ENCODE measurements at places on chromosomes 16 and 17.
A peak's percentile ranks its signal among the peaks of the same experiment; 100 is the strongest.

DNA sequence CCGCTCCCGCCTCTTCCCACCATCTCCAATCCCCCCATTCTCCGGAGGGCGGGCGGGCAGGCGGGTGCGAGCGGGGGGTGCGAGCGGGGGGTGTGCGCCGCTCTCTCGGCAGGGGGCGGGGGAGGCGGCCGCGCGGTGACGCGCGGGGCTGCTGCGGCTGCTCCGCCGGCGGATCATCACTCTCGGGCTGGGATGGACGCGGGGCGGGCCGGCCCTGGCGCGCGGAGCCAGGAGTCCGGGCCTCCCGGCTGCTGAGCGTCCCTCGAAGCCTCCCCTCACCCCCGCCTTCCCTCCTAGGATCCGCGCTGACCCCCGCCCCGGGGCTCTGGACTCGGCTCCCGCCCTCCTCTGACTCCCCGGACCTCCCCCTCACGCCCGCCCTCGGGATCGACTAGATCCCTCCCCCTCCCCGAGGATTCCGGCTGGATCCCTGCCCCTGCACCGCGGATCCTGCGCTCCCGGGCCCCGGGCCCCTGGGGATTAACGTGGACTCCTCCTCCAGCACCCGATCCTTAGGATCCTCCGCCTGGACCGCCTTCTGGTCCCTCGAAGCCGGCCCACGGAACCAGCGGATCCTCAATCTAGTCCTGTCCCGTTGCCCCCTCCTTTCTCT, 946 bp upstream of the TMEM256 start:
- DNase-seq, result peak; percentile 40

DNA sequence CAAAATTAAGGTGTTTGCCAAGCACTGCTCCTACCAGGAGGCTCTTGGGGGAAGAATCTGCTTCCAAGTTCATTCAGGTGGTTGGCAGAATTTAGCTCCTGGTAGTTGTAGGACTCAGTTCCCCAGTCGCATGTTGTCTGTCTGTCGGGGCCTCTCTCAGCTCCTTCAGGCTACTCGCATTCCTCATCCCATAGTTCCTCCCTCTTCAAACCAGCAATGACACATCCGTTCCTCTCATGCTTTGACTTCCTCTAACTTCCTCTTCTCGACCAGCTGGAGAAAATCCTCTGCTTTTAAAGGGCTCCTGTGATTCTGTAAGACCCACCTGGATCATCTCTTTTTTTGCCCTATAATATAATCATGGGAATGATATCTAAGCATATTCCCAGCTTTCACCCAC, 108.1 kb downstream of the PMP22 start:
- DNase-seq, result peak; percentile 33

DNA sequence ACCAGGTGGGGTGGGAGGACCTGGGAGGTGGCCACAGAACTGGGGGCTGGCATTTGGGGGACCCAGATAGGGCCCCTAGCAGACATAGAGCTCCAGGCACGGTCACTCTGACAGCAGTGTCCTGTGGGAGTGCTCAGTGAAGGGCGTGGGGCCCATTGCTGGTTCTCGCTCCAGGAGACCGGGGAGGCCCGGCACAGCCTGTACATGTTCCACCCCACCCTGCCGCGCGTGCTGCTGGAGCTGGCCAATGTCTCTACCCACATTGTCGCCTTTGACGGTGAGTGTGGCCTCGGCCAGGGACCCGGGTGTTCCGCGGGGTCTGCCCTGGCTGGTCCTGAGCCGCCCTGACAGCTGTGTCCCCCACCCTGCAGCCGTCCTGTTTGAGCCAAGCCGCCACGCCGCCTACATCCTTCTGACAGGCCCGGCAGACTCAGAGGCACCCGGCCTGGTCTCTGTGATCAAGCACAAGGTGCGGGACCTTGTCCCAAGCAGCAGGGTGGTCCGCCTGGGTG, 11.2 kb downstream of the RGS11 start:
- no peak for DNase-seq

GRCh38 chr17:74020522-74020921, 183.0 kb upstream of the RPL38 start:
- DNase-seq, result no peak

DNA sequence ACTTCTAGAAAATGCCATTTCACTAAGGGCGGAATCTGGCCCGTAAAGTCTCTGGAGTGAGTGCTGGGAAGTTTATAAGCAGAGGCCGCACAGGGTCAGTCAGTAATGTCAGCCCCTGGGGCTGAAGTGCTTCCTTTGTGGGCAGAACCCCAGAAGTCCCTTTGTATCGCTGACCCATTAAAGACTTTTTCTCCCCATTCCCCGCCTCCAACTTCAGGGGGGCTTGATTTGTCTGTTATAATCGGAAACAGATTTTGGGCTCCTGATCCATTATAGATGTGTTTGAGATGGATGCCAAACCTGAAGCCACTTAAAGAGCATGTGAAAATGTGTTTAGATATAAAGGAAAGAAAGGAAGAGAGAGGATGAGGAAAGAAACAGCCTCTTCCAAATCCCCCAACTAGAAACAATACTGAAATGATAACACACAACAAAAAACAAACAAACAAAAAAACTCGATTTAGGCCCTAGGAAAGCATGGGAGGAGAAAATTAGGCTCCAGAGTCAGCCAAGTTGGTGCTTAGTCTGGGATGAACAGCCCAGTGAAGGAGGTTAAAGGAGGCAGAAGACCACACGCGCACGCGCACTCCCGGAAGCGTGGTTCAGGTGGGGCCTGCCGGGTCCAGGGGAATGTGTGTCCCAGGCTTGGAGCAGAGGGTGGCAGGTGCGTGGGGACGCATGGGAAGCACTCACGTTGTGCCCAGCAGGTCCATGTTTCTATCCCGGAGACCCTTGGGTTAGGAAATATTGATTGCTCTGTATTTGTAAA, 27.1 kb downstream of the MSI2 start:
- no peak for DNase-seq

- DNase-seq, result no peak
These were observed 60.1 kb downstream of the CYLD start for GRCh38 chr16:50802000-50802399.

DNA sequence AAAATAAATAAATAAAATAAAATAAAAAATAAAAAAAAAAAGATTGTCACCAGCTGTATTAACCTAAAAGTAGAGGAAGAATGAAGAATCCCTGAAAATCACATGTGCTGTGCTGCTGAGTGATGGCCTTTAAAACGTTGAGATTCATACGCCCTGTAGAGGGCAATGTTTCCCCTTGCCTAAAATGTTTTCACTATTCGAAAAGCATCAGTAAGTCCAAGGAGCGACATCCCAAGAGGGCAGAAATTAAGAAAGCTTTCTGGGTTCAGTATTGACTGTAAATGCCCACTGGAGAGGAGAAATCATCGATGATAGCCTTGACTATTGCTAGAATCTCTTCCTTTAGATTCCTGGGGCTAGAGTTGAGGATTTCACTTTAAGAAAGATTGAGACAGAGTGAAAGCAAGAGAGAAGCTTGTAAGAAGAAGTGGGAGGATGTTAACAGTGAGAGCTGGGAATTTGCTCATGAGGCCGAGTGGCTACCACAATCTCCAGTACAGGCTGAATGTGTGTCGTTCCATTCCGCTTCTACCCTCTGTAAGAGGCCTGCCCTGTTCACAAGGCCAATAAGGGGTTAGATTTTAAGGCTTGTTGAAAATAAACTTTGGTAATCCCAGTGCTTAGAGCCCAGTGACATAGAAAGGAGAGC, 170.8 kb upstream of the FAM20A start:
- DNase-seq, result peak; percentile 41

GRCh38 chr17:12536021-12536420, 129.7 kb upstream of the MYOCD start:
- no peak for DNase-seq

DNA sequence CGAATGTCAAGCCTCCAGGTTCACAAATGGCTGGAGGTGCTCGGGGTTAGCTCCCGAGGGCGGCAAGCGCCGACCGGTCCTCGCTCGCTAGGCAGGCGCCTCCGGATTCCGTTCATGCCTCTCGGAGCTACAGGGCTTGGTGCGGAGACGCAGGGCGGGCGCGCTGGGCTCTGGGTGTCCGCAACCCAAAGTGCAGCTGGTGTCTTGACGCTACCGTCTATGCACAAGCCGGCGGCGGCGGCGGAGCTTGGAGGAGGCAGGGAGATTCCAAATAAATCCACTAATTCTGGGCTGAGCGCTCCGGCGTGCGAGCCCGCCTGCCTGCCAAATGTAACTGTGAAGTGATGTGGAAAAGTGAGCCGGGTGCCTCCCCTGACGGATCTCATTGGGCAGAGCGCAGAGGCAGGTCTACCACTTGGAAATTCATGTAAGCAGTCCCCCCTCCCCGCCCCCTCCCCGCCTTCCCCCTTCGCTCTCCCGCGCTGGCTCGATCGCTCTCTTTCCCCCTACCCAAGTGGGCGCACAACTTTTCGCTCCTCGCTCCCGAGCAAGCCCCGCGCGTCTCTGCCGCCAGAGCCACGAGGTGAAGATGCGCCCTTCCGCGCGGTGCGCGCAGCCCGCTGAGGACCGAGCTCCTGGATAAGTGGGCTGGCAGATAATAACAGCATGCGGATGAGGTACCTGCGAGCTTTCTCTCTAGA, at the start of gene CDH8:
Gene CDH8 (minus strand): TSS at position 338 of the 701 bp plus-strand sequence. CDS start 15,035 bp downstream, outside the sequence.
- no peak for DNase-seq

- no peak for DNase-seq
These were observed 12.5 kb downstream of the ARL2BP start for GRCh38 chr16:57257455-57258070.
